GM04504 (cell line): ENCODE measurements at places on chromosomes 5 and 9.

DNA sequence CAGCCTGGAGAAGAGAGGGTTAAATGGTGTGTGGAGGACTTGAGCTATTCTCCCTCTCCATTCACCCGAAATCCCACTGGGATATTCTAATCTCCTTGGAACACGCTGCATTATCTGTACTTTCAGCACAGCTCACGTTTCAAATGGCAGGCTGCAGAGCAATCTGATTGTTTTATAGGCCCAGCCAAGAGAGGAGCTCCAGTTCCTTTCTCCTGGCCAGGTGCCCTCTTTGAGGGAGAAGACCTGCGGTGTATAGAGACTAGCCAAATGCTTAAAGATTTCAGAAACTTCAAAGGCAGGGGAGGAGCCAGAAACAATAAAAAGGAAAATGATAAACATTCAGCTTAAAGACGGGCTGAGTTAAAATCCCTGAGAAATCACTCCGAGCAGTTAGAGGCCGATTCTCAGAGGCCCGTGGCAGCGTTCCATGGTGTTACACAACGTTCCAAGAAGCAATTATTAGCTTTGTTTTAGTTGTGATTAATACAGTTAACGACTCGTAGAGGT is 564.0 kb upstream of the KLF4 start:
- DNase-seq = peak; percentile 64

DNA sequence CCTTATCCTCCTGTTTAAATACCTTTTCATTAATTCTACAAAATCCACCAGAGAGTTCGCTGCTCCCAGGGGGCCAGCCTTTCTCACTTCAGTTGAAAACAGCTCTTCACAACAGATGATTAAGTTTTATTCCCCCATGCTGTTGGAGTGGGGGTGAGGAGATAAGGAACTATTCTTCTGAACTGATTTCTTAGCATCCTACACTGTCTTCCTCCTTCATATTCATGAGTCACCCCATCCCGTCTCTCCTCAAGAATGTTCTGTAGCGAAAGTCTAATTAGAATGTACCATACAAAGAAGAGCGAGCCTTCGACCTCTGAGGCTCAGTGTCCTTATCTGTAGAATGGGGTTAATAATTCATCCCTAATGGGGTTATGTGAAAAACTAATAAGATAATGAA is 138.0 kb downstream of the PIK3R1 start:
- DNase-seq = no peak

GRCh38 chr5:1827025-1827885 is 26.0 kb downstream of the NDUFS6 start:
- DNase-seq = no peak

- DNase-seq = no peak
Measured at GRCh38 chr5:135223891-135224625, 175.0 kb downstream of the MACROH2A1 start.
